ENCODE measurements at places on chromosomes 5 and 9. TPM values are rescaled to one million over a fixed set of nuclear protein-coding genes. Genes with fewer than 3 reads are reported as not detected.

PRDM9 gene
- 10.2 TPM for total RNA-seq

FBP2 gene
- total RNA-seq: 2.5 TPM

PCDHAC2 gene
- total RNA-seq: 15.5 TPM

FCN2 gene
- total RNA-seq: not detected

XPA gene
- total RNA-seq: 10.6 TPM

PCDHGA12 gene
- 11.3 TPM for total RNA-seq

FOXD1 gene
- 12.8 TPM for total RNA-seq

SPOCK1 gene
- total RNA-seq: 63.8 TPM
